Uterus (tissue), 4 donors: ENCODE measurements at places on chromosomes 3 and 15. TPM values are rescaled to one million over a fixed set of nuclear protein-coding genes. Genes with fewer than 3 reads are reported as not detected.

ATP8B4 gene
- total RNA-seq: 112 TPM

DNA sequence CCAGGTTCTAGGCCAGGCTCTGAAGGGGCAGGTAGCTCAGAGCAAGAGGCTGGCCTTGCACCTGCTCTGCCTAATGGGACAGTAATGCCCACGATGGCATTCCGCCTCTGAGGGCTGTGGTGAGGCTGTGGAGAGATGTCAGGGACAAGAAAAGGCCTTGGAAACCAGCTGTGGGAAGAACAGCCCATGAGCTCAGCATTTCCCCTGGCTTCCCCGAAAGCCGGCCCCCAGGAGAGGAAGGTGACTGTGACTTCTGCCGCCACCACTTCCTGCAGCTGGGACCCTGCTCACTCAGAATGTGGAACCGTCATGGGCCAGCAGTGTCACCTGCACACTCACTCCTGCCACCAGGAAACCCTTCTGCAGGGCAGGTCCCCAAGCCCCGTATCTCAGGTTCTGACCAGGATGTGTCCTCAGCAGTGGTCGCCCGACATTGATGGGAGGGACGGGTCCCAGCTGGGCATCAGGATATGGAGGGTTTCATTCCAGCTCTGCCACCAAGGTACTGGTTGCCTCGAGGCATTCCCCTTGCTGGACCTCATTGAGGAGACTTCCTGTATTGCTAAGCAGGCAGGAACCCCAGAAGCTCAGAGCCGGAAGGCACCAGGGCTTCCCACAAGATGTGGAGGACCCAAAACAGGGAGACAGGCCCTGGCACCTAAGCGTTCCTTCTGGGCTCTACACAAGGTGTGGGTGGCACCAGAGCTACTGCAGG is 30.7 kb downstream of the SEMA7A start:
- H3K4me1 ChIP-seq: no peaks in the 10 kb centered on the region
- no peak overlapping the region for H3K27ac ChIP-seq
- H3K4me3 ChIP-seq: no peak overlapping the region
- H3K36me3 ChIP-seq: no peaks in the 10 kb centered on the region
- no peak for DNase-seq
- no peaks in the 10 kb centered on the region for H3K27me3 ChIP-seq

IL5RA gene
- under 0.01 TPM for total RNA-seq

LCTL gene
- not detected for total RNA-seq

DNA sequence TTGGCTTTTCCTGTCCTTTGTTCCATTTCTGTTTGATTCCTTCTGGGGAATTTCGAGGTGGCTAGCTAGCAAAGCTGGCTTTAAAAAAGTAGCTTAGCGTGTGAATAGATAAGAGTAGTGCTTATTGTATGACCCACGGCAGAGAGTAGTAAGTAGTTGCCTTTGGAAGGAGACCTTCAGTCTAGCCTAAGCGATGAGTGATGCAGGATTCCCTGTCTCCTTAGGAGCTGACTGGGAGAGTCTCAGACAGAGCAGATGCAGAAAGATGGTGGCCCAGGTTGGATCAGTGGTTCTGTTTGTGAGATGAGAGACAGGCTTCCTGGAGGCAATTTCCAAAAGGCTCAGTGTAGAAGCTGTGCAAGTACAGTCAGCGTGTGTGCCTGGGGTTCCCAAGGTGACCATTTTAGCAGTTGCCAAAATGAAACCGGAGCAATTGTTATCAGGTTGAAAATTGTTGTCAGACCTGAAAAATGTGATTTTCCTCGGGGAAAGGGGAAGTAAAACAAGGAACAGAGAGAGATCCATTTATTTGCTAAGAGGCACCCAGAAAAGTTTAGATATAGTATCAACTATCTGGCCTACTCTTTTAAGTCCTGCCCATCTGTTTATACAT is 681 bp upstream of the IL5RA start:
- H3K4me3 ChIP-seq: no peak overlapping the region
- no peak for DNase-seq
- H3K27me3 ChIP-seq: no peaks in the 10 kb centered on the region
- no peak overlapping the region for H3K27ac ChIP-seq
- no peaks in the 10 kb centered on the region for H3K4me1 ChIP-seq

- no peak overlapping the region for H3K4me3 ChIP-seq
- no peak for DNase-seq
- no peaks in the 10 kb centered on the region for H3K36me3 ChIP-seq
- no peaks in the 10 kb centered on the region for H3K27me3 ChIP-seq
- H3K4me1 ChIP-seq: no peaks in the 10 kb centered on the region
- H3K27ac ChIP-seq: no peak overlapping the region
Measured at GRCh38 chr15:53963801-53964200, 14.4 kb upstream of the UNC13C start.

CPNE9 gene
- total RNA-seq: not detected

ZNF80 gene
- total RNA-seq: not detected
